ENCODE measurements at places on chromosomes 12 and 14.

GRCh38 chr12:108738170-108738569, 6.9 kb upstream of the CORO1C start:
- DNase-seq, result no peak

GRCh38 chr14:95446470-95446869, 70.0 kb downstream of the SYNE3 start:
- DNase-seq, result no peak

GRCh38 chr14:77026166-77026929, 2.2 kb downstream of the IRF2BPL start:
- DNase-seq, result no peak

DNA sequence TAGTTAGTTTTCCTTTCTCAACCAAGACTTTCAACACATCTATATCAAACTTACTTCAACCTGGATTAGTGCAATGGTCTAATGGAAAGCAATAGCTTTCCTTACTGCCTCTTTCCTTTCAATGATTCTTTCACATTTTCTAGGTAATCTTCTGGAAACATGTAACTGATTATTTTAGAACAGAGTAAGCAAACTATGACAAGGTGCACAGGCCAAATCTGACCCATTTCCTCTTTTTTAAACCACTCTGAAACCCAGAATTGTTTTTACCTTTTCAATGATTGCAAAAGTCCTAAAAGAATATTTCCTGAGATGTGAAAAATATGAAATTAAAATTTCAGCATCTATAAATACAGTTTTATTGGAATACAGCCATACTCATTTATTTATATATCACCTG, 81.6 kb upstream of the TMTC2 start:
- DNase-seq, result no peak

Measured in left renal pelvis (tissue), 4 donors.